ENCODE measurements at places on chromosomes 4 and X. TPM values are rescaled to one million over a fixed set of nuclear protein-coding genes. Genes with fewer than 3 reads are reported as not detected.

GRCh38 chr4:40046311-40046980 is 10.2 kb upstream of the N4BP2 start:
- peaks cover 6% of the 10 kb centered on the region for H3K4me1 ChIP-seq
- H3K36me3 ChIP-seq, result no peaks in the 10 kb centered on the region
- no peak overlapping the region for H3K4me3 ChIP-seq
- H3K27me3 ChIP-seq, result no peaks in the 10 kb centered on the region
- DNase-seq, result no peak

- no peak for DNase-seq
- no peak within 1 kb of the TSS for H3K27ac ChIP-seq
- H3K4me3 ChIP-seq, result peak within 1 kb of the TSS; percentile 45
- no peaks in the 10 kb centered on the region for H3K36me3 ChIP-seq
- H3K4me1 ChIP-seq, result peaks cover 18% of the 10 kb centered on the region
- peaks cover 37% of the 10 kb centered on the region for H3K27me3 ChIP-seq
These were observed at the start of gene RNF212 for GRCh38 chr4:1113311-1114009. Gene RNF212, minus strand, starts transcription at chr4:1113564. Its CDS starts 100 bp downstream, at chr4:1113464.

GRCh38 chr4:185955826-185956543 is 113.0 kb upstream of the TLR3 start:
- H3K27me3 ChIP-seq, result peaks cover 2% of the 10 kb centered on the region
- H3K36me3 ChIP-seq, result no peaks in the 10 kb centered on the region

The TEX11 gene
- total RNA-seq, result not detected

The IL21 gene
- total RNA-seq, result not detected

The GAGE12F gene
- total RNA-seq, result not detected

GRCh38 chrX:20499763-20500162 is 233.1 kb upstream of the RPS6KA3 start:
- DNase-seq, result no peak
- H3K27ac ChIP-seq, result no peak overlapping the region
- no peaks in the 10 kb centered on the region for H3K27me3 ChIP-seq
- H3K36me3 ChIP-seq, result no peaks in the 10 kb centered on the region

- no peak overlapping the region for H3K27ac ChIP-seq
- H3K36me3 ChIP-seq, result no peaks in the 10 kb centered on the region
- no peak for DNase-seq
- H3K4me1 ChIP-seq, result peaks cover 3% of the 10 kb centered on the region
These were observed 529.9 kb downstream of the MID1IP1 start for GRCh38 chrX:39331082-39331704.

- DNase-seq, result no peak
- no peak overlapping the region for H3K27ac ChIP-seq
- no peaks in the 10 kb centered on the region for H3K27me3 ChIP-seq
- H3K36me3 ChIP-seq, result no peaks in the 10 kb centered on the region
- no peak overlapping the region for H3K4me3 ChIP-seq
These were observed 68.5 kb downstream of the CYTL1 start for GRCh38 chr4:4950561-4951290.

- H3K4me3 ChIP-seq, result no peak overlapping the region
- H3K27me3 ChIP-seq, result no peaks in the 10 kb centered on the region
- DNase-seq, result no peak
- H3K27ac ChIP-seq, result no peak overlapping the region
These were observed 13.1 kb downstream of the RAB33A start for GRCh38 chrX:130184857-130185256.

The RHOH gene
- total RNA-seq, result 1.6 TPM

The SRPX gene
- total RNA-seq, result 27.9 TPM

The SRPK3 gene
- 1.9 TPM for total RNA-seq
